ENCODE measurements at places on chromosomes 12 and 14.

GRCh38 chr14:22897357-22897756 lies 14.3 kb downstream of the REM2 start:
- DNase-seq: no peak

DNA sequence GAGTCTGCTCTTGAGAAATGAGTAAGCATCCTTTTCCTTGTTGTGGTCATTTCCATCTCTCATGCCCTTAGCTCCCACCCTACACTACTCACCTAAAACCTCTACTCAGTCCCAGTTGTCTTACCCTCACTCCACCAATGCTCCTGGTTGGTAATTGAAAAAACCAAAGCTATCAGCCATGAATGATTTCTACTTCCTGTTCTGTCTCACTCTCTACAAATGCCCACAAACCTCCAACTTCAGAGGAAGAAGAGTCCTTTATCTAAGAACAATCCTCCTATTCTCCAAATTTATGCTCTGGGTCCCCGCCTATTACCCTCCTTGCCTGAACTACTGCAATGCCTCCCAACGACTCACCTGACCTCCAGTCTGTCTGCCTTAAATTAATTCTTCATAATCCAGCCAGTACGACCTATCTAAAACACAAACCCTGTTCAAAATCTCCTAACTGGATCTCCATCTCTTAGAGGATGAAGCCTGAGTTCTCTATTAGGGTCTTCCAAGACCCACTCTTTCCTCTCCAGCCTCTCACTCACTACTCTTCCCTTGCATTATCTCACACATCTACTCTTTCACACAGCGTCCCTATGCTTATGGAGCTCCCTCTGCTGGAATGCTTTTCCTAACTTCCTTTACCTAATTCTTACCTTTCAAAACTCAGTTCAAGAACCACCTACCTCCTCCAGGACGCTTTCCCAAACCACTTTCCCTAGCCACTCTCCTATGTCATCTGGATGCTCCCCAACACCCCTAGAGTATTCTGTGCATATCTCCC lies 2.2 kb downstream of the DHRS1 start:
- no peak for DNase-seq

- DNase-seq: no peak
These were observed 65.8 kb upstream of the DACT1 start for GRCh38 chr14:58571769-58572472.

GRCh38 chr12:51846271-51846691 lies 2.2 kb downstream of the FIGNL2 start:
- DNase-seq: no peak

GRCh38 chr12:3272958-3273357 lies 195.8 kb downstream of the TSPAN9 start:
- DNase-seq: no peak
